ENCODE measurements at places on chromosomes 1 and 21.

DNA sequence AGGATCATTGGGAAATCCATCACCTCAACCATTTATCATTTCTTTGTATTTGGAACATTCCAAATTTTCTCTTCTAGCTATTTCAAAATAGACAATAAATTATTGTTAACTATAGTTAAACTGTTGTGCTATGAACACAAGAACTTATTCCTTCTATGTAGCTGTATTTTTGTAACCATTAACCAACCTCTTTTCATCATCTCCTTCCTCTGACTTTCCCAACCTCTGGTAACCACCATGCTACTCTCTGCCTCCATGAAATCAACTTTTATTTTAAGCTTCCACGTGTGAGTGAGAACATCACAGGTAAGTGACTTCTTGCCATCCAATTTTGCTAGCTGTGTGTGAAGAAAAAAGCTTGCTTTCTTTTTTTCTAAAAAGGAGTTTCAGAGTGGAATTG lies 418 bp downstream of the IFI44L start:
- DNase-seq = no peak

GRCh38 chr1:229153955-229154548 lies 116.9 kb upstream of the RAB4A start:
- DNase-seq = no peak

- no peak for DNase-seq
Observed at GRCh38 chr1:98405581-98406074, 255.9 kb upstream of the SNX7 start.

- no peak for DNase-seq
Observed at GRCh38 chr1:182430263-182431068, 19.5 kb upstream of the RGSL1 start.

DNA sequence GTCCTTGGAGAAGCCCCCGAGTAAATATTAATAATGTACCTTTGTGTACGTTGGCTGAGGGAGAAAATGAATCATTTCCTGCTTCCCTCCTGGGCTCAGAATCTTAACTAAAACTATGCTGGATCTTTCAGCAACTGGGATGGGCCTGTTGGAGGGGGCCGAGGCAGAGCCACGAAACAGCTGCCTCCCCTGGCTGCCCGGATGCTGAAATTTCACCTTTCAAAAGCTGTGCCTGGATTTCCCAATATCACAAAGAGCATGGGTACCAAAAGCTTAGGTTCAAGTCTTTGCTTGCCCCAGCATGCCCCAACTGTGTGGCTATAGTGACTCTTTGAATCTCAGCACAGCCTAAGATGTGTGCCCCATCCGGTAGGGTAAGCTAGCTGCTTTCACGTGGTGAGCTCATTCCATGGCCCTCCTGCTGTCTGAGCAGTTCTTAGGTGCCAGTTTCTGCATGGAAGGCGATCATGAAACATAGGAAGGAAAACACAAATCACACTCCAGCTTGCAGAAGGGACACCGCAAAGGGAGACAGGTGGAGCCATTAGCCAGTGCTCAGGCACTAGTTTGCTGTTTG lies 473.5 kb downstream of the PTPRU start:
- DNase-seq = no peak

DNA sequence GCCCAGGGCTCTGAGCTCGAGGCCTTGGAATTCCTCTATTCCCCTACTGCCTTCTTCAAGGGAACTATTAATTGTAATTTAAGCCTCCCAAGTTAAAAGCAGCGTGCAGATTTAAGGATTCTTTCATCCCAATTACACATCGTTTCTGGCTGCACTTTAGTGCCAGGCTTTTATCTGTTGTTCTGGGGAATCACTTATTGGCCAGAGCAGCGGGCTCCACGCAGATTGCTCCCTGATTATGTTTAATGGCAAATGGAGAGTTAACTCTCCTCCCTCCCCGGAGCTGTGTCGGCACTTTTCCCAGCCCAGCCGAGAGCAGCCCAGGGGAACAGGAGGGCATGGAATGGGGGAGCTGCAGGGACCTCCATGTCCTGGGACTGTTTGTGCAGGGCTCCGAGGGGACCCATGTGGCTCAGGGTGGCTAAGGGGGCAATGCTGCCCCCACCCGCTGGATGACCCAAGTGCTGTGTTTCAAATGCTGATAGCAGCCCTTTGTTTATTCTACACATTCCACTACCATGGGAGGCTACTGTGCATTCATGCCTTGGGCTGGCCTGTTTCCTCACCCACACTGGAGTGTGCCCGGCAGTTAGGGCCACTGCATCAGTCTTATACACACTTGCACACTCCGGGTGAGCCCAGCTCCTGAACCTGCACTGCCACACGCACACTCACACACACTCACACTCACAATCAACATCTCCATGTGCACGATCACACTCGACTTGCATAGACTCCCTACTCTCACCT lies 93.3 kb upstream of the POU3F1 start:
- no peak for DNase-seq

- no peak for DNase-seq
Observed at GRCh38 chr1:107526524-107527198, 385.8 kb downstream of the NTNG1 start.

DNA sequence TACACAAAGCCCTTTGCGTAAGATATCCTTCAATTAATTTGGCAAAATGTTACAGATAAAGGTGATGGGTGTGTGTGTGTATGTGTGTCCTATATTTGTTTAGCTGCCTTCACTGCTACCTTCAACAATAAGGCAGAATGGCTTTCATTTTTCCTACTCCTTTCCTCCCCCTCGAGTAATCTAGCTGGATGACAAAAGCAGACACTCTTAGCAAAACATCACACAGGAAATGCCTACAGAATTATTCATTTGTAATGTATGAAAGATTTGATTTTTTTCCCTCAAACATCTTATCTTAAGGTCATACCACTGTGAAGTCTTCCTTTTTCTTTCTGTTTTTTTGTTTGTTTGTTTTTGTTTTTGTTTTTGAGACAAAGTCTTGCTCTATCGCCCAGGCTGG lies 10.6 kb downstream of the PTPN22 start:
- DNase-seq = no peak

- no peak for DNase-seq
Observed at GRCh38 chr1:39183503-39184353, 20.8 kb upstream of the MACF1 start.

DNA sequence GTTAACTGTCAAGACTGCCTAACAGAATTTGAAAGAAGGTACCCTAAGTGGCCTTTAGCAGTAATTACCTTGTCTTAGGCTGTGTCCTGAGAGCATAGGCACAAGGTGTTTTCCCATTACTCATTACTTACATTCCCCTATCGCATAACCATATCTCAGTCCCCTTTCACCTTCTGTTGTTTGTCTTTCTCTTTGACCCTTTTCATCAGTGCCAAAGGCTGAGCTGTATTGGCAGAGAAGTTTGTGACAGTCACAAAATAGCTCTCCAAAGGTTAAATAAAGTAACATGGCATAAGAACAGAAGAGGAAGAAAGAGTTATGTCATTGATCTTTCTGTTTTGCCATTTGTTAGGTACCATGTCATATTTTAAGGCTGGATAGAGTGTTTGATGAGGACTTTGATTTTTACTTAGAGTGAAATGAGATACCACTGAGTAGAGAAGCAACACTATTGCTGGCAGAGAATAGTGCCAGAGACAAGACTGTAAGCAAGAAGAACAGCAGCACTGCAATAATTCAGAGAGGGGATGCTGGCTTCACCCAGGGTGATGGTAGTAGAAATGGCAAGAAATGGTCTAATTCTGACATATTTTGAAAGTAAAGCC lies 497.8 kb downstream of the TTLL7 start:
- DNase-seq = no peak

DNA sequence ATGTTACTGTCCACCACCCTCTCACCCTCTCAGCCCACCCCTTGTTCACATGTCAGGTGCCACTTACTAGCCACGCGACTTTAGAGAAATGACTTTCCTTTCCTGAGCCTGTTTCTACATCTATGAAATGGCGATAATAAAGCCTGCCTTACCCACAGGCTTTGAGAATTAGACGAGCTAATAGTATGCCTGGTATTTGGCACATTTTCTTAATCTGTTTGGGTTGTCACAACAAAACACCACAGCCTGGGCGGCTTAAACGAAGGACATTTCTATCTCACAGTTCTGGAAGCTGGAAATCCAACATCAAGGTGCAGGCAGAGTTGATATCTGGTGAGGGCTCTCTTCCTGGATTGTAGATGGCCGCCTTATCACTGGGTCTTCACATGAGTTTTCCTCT lies 273.9 kb upstream of the FMN2 start:
- DNase-seq = no peak

- no peak for DNase-seq
Observed at GRCh38 chr1:75582725-75583261, 28.1 kb downstream of the SLC44A5 start.

DNA sequence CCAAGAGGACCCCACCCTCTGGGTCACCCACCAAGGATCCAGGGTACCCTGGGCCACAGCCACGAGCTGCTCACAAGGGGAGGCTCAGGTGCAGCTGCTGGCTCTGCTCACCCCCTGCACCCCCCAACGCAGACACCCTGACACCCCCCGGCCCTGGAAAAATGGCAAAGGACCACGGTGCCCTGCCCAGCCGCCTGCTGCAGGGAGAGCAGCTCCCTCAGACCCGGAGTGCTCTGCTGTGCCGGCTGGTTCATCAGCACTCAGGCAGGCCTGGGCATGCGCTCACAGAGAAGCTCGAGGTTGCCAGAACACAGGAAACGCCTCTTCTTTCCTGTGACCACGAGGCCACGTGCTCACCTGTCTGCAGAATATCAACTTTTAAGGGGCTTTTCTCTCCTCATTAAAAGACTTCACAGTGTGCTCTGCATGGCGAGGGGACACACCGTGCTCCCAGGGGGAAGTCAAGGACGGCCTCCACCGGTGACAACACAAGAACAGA lies 4.3 kb upstream of the C1QTNF12 start:
- no peak for DNase-seq

- DNase-seq = no peak
Observed at GRCh38 chr1:215601276-215601675, 34.2 kb downstream of the KCTD3 start.

DNA sequence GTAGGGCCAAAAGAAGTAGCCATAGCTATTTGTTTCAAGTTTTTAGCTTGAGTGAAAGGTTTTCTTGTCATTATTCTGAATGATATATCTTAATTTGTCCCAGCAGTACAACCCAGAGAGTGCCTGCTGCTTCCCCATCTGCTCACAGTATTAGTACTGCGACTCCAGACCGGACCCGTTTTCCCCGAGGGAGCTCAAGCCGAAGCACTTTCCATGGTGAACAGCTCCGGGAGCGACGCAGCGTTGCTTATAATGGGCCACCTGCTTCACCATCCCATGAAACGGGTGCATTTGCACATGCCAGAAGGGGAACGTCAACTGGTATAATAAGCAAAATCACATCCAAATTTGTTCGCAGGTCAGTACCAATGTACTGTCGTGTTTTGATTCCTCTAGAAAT lies 37.2 kb upstream of the C1orf115 start:
- no peak for DNase-seq

- no peak for DNase-seq
Observed at GRCh38 chr1:182484067-182484466, 34.1 kb downstream of the RGSL1 start.

- no peak for DNase-seq
Observed at GRCh38 chr1:155527677-155528076, 34.9 kb downstream of the ASH1L start.

- DNase-seq = no peak
Observed at GRCh38 chr1:174968750-174969244, 30.9 kb upstream of the CACYBP start.

- DNase-seq = no peak
Observed at GRCh38 chr1:35847935-35848565, 35.0 kb upstream of the AGO1 start.

DNA sequence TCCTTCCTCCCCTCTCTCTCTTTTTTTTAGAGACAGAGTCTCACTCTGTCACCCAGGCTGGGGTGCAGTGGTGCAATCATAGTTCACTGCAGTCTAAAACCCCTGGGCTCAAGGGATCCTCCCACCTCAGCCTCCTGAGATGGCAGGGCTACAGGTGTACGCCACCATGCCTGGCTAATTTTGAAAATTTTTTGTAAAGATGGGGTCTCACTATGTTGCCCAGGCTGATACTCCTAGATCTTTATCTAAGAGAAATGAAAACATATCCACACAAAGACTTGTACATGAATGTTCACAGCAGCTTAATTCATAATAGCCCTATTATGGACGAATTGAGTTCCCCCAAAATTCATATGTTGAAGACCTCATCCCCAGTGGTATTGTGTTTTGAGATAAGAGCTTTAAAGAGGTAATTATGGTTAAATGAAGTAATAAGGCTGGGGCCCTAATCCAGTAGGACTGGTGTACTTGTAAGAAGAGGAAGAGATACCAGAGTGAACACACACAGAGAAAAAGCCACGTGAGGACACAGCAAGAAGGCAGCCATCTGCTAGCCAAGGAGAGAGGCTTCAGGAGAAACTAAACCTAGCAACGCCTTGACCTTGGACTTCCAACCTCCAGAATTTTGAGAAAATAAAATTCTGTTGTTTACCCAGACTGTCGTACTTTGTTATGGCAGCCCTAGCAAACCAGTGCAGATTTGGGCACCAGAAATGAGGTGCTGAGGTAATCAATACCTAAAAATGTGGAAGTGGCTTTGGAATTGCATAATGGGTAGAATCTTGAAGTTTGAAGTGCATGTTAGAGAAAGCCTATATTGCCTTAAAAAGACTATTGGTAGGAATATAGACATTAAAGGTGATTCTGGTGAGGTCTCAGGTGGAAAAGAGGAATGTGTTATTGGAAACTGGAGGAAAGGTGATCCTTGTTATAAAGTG lies 13.2 kb downstream of the IFNLR1 start:
- no peak for DNase-seq

DNA sequence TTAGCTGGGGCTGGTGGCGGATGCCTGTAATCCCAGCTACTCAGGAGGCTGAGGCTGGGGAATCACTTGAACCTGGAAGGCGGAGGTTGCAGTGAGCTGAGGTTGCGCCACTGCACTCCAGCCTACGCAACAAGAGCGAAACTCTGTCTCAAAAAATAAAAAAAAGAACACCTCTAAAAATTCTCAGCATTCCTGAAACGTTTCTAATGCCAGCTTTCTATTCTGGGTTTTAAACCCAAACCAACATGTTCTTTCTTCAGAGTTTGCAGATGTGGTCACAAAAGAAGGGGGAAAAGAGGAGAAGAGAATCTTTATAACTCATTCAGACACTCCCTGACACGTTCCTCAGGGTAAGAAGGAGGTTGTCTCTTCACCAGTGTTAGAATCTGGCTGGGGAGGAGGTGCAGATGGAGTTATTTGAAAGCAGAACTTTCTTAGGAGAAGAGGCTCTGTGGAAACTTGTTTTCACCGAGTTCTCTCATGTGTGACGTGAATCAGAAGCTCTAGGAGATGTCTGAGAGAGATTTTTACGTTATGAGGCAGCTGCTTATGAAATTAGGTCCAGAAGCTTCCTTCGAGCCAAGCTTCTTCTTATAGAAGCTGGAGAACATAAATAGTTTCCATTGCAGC lies 17.8 kb upstream of the CNR2 start:
- DNase-seq = no peak

- DNase-seq = no peak
Observed at GRCh38 chr1:110643879-110644472, 30.8 kb downstream of the KCNA3 start.

Measured in substantia nigra (tissue), 51 donors.